ENCODE measurements at places on chromosomes 2 and 18.

DNA sequence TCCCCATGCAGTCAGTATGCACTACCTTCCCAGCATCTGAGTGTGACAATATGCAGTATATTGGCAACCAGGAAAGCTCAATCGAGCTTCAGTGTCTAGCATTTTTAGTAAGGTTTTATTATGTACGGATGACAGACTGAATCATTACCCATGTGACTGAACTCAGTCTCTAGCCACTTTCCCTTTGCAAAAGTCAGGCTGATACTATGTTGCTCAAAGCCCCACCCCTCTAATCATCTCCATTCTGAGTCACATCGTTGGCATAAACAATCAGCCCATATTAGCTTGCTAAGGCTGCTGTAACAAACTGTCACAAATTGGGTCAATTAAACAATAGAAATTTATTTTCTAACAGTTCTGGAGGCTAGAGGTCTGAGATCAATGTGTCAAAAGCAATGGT, 25.8 kb upstream of the SRD5A2 start:
- DNase-seq: no peak

DNA sequence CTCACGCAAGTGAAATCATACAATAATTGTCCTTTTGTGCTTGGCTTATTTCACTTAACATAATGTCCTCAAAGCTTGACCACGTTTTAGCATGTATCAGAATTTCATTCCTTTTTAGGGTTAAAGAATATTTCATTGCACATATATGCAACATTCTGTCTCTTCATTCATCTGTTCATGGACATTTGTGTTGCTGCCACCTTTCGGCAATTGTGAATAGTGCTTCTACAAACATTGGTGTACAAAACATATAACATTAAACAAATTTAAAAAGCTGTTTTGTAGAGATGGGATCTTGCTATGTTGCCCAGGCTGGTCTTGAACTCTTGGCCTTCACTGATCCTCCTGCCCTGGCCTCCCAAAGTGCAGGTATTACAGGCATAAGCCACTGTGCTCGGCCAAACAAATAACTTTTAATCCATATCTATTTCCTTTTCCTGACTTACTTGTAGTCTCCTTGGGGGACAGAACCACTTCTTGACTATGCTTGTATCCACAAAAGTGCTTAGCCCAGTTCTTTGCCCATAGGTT, 209.3 kb downstream of the SLC4A3 start:
- no peak for DNase-seq

GRCh38 chr2:178723786-178724346, 83.4 kb downstream of the TTN start:
- DNase-seq: no peak

DNA sequence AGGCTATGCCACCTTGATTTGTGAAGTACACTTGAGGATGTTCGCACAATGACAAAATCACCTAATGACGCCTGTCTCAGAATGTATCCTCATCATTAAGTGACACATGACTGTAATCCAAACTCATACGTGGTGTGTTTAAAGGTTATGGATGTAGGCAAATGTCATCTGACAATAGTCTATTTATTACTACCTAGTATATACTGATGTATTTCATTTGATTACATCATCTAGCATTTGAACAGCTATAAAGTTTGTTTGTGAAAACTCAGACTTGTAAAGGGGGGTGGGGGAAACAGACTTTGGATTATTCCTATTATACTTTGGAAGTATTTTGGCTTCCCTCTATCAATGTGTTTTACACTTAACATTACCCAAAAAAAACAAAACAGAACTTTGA, 129.9 kb downstream of the TANC1 start:
- no peak for DNase-seq

DNA sequence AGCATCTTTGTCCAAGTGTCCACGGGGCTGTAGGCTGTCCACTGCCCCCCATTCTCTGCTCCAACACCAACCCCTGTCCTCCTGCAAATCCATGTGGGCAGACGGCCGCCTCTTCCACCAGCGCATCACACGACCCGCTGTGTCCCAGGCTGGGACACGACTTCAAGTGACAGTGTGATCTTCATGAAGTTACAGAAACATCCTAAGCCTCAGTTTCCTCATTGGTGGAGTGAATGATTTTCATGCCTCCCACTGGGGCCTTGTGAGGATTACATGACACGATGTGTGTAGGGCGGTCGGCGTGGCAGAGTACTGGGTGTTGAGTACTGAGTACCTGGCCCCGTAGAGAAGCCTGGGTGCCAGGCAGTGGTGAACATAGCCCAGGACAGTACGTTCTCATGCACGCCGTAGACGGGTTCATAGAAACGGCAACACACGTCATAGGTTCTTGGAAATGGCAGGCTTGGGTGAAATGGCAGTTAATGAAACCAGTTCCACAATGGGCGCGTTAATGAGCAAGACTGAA, 9.3 kb upstream of the ALLC start:
- DNase-seq: no peak

DNA sequence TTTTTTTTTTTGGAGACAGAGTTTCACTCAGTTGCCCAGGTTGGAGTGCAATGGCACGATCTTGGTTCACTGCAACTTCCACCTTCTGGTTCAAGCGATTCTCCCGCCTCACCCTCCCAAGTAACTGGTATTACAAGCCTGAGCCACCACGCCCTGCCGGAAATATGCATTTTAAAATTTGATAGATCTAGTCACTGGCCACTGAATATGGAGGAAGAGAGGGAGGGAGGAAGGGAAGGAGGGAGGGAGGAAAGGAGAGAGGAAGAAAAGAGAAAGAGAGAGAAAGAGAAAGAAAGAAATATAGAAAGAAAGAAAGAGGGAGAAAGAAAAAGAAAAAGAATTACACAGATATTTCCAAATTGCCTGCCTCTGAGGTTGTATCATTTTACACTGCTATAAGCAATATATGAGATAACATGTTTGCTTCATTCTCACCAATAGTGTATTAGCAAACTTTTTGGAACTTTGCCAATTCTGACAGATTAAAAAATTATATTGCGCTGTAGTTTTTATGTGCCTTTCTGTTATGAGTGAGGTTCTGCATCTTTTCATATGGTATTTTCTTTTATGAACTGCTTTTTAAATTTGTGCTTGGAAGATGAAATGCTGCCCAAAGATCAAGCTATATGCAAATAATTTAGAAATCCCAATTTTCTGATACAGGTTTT, 161.2 kb upstream of the MAP3K20 start:
- DNase-seq: no peak

GRCh38 chr2:233063976-233064411, 3.9 kb downstream of the INPP5D start:
- no peak for DNase-seq
